ENCODE measurements at places on chromosomes 12 and 14.

GRCh38 chr14:89958966-89959365, 3.2 kb downstream of the TDP1 start:
- no peak for DNase-seq

DNA sequence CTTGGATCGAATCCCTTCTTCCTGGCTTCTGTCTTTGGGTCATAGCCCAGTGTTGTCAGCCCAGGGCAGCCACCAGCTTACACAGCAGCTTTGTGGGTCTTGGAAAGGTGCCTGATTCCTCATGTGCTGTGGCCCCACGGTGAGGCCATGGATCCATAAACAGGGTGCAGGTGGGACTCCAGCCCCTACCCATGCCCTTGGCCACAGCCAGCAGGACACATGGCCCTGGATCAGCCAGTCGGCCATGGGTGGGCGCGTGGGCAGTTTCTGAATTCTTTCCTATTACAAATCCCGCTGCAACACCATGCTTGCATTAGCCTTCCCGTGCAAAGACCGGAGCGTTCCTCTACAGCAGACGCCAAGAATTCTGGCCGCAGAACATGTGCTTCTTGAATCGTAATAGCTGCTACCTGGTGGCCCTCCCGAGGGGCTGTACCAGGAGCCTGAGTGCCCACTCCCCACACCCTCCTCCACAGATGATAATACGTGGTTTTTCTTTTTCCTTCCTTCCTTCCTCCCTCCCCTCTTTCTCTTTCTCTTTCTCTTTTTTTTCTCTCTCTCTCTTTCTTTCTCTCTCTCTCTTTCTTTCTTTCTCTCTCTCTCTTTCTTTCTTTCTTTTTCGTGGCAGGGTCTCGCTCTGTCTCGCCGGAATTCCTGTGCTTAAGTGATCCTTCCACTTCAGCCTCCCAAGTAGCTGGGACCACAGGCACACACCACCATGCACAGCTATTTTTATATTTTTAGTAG, 2.9 kb upstream of the MMP17 start:
- DNase-seq, result no peak

GRCh38 chr12:2284857-2285256, 232.1 kb downstream of the CACNA1C start:
- DNase-seq, result no peak

DNA sequence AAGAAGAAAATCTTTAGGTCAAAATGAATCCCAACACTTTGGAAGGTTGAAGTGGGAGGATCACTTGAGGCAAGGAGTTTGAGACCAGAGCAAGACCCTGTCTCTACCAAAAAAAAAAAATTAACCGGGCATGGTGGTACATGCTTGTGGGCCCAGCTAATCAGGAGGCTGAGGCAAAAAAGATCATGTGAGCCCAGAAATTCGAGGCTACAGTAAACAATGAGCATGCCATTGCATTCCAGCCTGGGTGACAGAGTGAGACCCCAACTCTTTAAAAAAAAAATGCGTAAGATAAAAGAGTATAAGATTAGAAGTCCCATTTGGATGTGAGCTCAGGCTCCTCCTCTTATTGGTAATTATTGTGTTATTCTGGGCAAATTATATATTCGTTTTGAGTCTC, 30.8 kb upstream of the EVL start:
- DNase-seq, result no peak

DNA sequence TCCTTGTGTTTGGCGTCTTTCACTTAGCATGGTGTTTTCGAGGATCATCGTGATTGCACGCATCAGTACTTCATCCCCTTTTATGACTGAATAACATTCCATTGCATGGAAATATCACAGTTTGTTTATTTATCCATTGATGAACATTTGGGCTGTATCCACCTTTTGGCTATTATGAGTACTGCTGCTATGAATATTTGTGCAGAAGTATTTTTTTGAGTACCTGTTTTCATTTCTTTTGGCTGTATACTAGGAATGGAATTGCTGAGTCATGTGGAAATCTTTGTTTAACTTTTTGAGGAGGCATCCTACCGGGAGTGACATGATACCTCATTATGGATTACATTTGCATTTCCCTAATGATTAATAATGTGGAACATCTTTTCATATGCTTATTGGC, 66.4 kb downstream of the WNK1 start:
- DNase-seq, result no peak

GRCh38 chr14:98543074-98543473, 728.9 kb downstream of the BCL11B start:
- DNase-seq, result no peak

Measured in hematopoietic multipotent progenitor cell treated with erythropoietin and hydrocortisone succinate and interleukin-3 and kit ligand, for 15 days (in vitro differentiated cells).